ENCODE measurements at places on chromosomes 6 and 20. TPM values are rescaled to one million over a fixed set of nuclear protein-coding genes. Genes with fewer than 3 reads are reported as not detected.
A peak's percentile ranks its signal among the peaks of the same experiment; 100 is the strongest.

GRCh38 chr20:59814840-59815340 lies 118.5 kb downstream of the SYCP2 start:
- H3K36me3 ChIP-seq, result no peaks in the 10 kb centered on the region
- no peak overlapping the region for H3K27ac ChIP-seq
- no peaks in the 10 kb centered on the region for H3K27me3 ChIP-seq

DNA sequence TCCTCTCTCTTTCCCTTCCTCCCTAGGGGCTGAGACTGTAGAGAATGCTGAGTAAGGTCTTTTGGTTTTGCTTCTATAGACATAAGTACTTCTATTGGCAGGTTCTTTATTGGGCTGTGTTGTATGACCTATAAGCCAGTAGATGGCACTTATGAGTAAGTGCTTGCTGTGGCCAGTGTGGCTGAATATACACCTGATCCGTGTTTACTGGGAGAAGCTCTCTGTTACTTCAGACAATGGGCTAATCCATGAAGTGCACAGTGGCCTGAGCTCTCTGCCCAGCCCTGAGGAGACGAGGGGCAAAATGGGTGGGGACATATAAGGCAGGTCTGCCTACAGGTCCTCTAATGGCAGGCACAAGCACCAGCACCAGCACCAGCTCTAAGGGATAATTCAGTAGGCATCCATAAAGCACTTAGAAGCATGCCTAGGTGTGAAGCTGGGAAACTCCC lies 610.3 kb downstream of the RNF144B start:
- no peaks in the 10 kb centered on the region for H3K4me1 ChIP-seq
- H3K4me3 ChIP-seq, result no peak overlapping the region
- no peaks in the 10 kb centered on the region for H3K36me3 ChIP-seq
- no peak for DNase-seq

DNA sequence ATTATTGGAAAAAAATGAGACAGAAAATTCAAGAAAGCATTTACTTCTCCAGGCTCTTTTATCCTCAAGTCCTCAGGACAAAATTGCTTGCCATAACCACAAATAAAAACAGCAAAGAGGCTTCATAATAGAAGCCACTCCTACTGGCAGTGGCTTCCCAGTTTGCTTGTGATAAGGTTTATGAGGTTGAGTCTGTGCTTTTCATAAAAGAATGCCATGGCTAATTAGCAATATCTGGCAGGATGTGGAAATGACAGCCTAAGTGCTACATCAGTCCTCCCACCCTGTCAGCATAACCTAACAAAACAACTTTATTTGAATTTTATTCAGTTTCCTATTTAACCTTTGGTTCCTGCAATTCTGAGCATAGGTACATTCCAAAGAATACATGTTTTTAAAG lies 80.9 kb upstream of the HTR1E start:
- no peak overlapping the region for H3K27ac ChIP-seq
- H3K27me3 ChIP-seq, result no peaks in the 10 kb centered on the region
- H3K36me3 ChIP-seq, result no peaks in the 10 kb centered on the region
- no peak for DNase-seq
- no peaks in the 10 kb centered on the region for H3K4me1 ChIP-seq
- no peak overlapping the region for H3K4me3 ChIP-seq

- H3K4me3 ChIP-seq, result no peak overlapping the region
- peak overlapping the region; percentile 39 for H3K27ac ChIP-seq
- H3K36me3 ChIP-seq, result no peaks in the 10 kb centered on the region
- no peaks in the 10 kb centered on the region for H3K27me3 ChIP-seq
These were observed 74.2 kb downstream of the CD164 start for GRCh38 chr6:109308018-109308492.

DNA sequence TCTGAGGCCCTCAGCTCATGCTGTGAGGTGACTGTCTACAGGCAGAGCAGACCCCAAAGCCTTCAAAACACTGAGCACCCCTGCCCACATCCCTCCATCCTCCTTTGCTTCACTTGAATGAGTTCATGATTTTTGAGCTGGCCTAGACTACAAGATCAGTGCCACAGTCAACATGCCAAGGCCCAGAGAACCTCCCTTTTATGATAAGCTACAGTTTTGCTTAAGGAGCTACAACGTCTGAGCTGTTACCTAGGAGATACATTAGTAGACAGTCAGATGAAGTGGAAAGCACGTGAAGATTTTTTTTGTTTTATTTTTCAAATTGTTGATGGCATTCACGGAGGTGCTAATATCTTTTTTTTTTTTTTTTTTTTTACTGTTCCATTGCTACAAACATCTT lies 139.0 kb downstream of the SOBP start:
- DNase-seq, result no peak
- H3K4me3 ChIP-seq, result no peak overlapping the region
- H3K27ac ChIP-seq, result peak overlapping the region; percentile 53
- peaks cover 4% of the 10 kb centered on the region for H3K36me3 ChIP-seq
- no peaks in the 10 kb centered on the region for H3K27me3 ChIP-seq
- H3K4me1 ChIP-seq, result peaks cover 47% of the 10 kb centered on the region

DNA sequence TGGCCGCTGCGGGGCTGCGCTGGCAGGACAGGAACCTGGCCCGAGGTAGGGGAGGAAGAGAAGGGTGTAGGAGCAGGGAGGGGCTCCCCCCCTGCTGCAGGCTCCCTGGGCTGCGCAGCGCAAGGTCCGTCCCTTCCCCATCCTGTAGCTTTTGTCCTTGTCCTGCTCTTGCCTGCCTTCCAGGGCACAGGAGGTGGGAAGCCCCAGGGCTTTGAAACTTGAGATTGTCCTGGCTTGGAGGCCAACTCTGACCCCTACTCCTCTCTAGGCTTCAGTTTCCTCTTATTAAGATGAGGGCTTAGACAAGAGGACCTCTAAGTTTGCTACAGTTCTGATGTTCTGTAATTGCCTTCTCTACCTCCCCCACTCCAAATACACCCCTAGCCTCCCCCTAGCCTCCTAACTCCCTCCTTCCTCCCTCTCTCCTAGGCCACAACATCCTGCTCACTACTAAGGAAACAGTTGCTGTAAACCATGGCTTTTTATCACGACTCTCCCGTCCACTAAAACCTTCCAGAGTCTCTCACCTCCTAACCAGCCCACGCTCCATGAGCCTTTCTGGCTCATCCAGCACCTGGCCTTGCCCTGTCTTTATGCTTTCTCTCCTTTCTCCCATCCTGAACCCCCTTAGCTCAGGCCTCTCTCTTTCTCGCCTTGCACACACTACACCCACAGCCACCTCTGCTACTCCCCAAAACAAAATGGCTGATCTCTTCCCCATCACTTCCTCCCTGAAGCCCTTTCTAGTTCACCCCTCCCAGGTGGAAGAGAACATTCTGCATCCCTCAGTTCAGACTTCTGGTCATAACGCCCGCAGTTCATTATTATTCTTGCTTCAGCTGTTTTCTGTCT lies 10.2 kb downstream of the UNC5CL start:
- peaks cover 4% of the 10 kb centered on the region for H3K4me1 ChIP-seq
- no peak for DNase-seq
- H3K27ac ChIP-seq, result peak overlapping the region; percentile 85
- peaks cover 4% of the 10 kb centered on the region for H3K36me3 ChIP-seq
- no peaks in the 10 kb centered on the region for H3K27me3 ChIP-seq

GRCh38 chr6:119934816-119935215 lies 585.3 kb upstream of the MAN1A1 start:
- no peak for DNase-seq
- H3K27me3 ChIP-seq, result no peaks in the 10 kb centered on the region
- H3K27ac ChIP-seq, result no peak overlapping the region
- H3K4me1 ChIP-seq, result no peaks in the 10 kb centered on the region

The SLC25A27 gene
- 8.4 TPM for total RNA-seq

DNA sequence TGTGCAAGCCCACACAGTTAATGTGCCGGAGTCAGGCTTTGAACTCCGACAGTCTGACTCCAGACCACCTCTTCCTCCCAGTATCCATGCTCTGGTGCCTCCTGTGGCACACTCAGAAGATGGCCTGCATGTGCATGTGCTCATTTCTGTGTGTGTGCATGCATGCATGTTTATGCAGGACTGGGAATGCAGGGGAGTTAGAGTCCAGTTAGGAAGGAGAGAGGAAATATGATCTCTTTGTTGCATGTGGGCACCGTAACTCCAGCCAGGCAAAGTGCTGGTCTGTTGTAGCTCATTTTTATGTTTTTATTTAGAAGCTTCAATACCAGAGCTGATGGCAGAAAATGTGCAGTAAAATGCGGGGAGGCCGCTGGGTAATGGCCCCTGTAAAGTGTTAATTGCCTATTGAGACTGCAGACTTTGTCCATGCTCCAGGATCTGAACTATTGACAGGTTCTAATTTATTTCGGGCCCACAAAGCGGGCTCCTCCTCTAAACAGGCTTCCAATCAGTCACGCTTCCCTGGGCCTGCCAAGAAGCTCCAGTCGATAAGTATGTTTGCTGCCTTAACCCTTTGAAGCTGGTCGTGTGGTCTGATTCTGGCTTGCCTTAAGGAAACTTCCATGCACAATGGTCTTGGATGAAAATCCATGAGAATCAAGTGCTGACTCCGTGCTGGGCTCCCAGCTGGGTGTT lies 248.3 kb downstream of the DHX35 start:
- H3K27ac ChIP-seq, result no peak overlapping the region
- no peak for DNase-seq
- H3K4me3 ChIP-seq, result no peak overlapping the region

- no peaks in the 10 kb centered on the region for H3K27me3 ChIP-seq
- H3K36me3 ChIP-seq, result no peaks in the 10 kb centered on the region
- DNase-seq, result no peak
- H3K27ac ChIP-seq, result no peak overlapping the region
These were observed 139.1 kb upstream of the POU3F2 start for GRCh38 chr6:98695091-98695801.

GRCh38 chr20:38554986-38555385 lies 26.0 kb upstream of the ADIG start:
- no peak overlapping the region for H3K4me3 ChIP-seq
- H3K27ac ChIP-seq, result no peak overlapping the region
- H3K36me3 ChIP-seq, result peaks cover 27% of the 10 kb centered on the region
- no peaks in the 10 kb centered on the region for H3K27me3 ChIP-seq
- no peak for DNase-seq

The COL21A1 gene
- total RNA-seq, result 7.1 TPM

- no peaks in the 10 kb centered on the region for H3K36me3 ChIP-seq
- no peak for DNase-seq
- no peak overlapping the region for H3K4me3 ChIP-seq
- H3K4me1 ChIP-seq, result no peaks in the 10 kb centered on the region
- no peaks in the 10 kb centered on the region for H3K27me3 ChIP-seq
These were observed 176.4 kb downstream of the ZFP64 start for GRCh38 chr20:52015155-52015554.

DNA sequence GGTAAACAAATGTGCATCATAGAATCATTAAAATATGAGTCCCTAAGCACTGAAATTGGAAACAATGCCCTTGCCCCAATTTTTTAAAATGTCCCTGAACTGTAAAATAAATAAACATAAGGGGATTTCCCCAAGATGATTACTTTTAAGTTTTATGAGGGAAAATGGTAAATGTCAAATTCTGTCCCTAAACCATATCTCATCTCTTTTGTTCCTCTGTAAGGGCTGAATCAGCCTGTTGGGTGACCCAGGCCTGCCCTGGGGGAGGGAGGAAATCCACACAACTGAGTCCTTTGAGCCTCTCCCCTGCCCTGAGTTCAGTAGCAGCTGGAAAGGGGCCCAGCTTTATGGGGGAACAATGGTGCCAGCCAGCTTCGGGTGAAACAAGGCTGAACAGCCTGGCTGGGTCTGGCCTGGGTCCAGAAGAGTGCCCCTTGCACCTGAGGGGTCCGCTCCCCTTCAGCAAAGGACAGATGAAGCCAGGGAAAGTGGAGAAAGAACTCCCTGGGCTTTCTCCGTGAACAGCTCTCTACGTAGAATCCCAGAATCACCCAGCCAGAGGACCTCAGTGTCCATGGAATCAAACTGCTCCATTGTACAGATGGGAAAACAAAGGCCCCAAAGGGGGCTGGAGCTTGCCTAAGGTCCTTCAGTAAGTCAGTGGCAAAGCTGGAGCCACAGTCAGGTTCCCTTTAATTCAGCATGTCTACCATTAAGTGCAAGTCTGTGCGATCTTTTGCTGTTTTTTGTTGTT lies 28.2 kb upstream of the ITCH start:
- no peaks in the 10 kb centered on the region for H3K36me3 ChIP-seq
- H3K4me3 ChIP-seq, result no peak overlapping the region
- H3K27ac ChIP-seq, result no peak overlapping the region
- H3K4me1 ChIP-seq, result no peaks in the 10 kb centered on the region

GRCh38 chr6:46333481-46333880 lies 157.8 kb downstream of the RCAN2 start:
- no peak overlapping the region for H3K4me3 ChIP-seq
- no peaks in the 10 kb centered on the region for H3K36me3 ChIP-seq
- H3K4me1 ChIP-seq, result no peaks in the 10 kb centered on the region
- DNase-seq, result no peak
- no peaks in the 10 kb centered on the region for H3K27me3 ChIP-seq

- peaks cover 73% of the 10 kb centered on the region for H3K4me1 ChIP-seq
- no peaks in the 10 kb centered on the region for H3K36me3 ChIP-seq
- peak; percentile 98 for DNase-seq
- peak overlapping the region; percentile 75 for H3K4me3 ChIP-seq
- H3K27ac ChIP-seq, result peak overlapping the region; percentile 99
These were observed 8.7 kb upstream of the ARMC12 start for GRCh38 chr6:35727935-35728682.

- H3K4me1 ChIP-seq, result peaks cover 31% of the 10 kb centered on the region
- H3K4me3 ChIP-seq, result no peak overlapping the region
- no peak for DNase-seq
- H3K27me3 ChIP-seq, result no peaks in the 10 kb centered on the region
- H3K36me3 ChIP-seq, result no peaks in the 10 kb centered on the region
- no peak overlapping the region for H3K27ac ChIP-seq
These were observed 20.3 kb downstream of the TBPL1 start for GRCh38 chr6:133973109-133973971.

- no peak for DNase-seq
- H3K4me3 ChIP-seq, result no peak overlapping the region
- H3K36me3 ChIP-seq, result no peaks in the 10 kb centered on the region
- no peak overlapping the region for H3K27ac ChIP-seq
- H3K4me1 ChIP-seq, result peaks cover 26% of the 10 kb centered on the region
These were observed 138.4 kb downstream of the PREX1 start for GRCh38 chr20:48689388-48689787.

DNA sequence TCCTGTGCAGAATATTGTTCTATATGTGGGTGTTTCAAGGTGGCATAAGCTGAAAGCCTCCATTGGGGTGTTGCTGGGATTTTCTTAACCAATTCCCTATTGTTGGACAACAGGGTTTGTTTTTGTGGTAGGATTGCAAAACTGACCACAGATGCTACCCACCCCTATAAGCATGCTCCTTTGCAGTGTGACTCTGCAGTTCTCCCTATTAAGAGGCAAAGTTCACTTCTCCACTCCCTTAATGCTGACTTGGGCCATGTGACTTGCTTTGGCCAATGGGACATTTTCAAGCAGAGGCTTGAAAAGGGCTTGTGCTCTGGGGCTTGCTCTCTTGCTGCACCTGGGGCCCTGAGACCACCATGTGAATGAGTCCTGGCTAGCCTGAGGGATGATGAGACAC lies 8.5 kb upstream of the ANGPT4 start:
- no peak overlapping the region for H3K4me3 ChIP-seq
- H3K36me3 ChIP-seq, result no peaks in the 10 kb centered on the region
- no peaks in the 10 kb centered on the region for H3K27me3 ChIP-seq
- no peaks in the 10 kb centered on the region for H3K4me1 ChIP-seq
- no peak for DNase-seq
- H3K27ac ChIP-seq, result no peak overlapping the region
